ENCODE measurements at places on chromosomes 1 and 21.

GRCh38 chr1:9558271-9558945 lies 19.1 kb downstream of the SLC25A33 start:
- DNase-seq: no peak

DNA sequence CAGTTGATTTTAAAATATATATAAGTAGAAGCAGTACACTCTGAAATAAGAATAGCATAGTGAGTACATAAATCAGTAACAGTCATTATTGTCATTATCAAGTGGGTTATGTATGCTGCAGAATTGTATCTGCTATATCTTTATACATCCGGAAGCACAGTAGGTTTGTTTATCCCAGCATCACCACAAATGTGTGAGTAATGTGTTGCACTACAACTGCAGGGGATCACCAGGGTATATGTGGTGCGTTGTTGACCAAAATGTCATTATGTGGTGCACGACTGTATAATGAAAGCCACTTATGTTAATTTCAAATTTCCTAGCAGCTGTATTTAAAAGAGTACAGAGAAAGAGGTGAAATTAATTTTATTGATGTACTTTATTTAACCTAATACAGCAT lies 87.7 kb upstream of the GADD45A start:
- DNase-seq: no peak

DNA sequence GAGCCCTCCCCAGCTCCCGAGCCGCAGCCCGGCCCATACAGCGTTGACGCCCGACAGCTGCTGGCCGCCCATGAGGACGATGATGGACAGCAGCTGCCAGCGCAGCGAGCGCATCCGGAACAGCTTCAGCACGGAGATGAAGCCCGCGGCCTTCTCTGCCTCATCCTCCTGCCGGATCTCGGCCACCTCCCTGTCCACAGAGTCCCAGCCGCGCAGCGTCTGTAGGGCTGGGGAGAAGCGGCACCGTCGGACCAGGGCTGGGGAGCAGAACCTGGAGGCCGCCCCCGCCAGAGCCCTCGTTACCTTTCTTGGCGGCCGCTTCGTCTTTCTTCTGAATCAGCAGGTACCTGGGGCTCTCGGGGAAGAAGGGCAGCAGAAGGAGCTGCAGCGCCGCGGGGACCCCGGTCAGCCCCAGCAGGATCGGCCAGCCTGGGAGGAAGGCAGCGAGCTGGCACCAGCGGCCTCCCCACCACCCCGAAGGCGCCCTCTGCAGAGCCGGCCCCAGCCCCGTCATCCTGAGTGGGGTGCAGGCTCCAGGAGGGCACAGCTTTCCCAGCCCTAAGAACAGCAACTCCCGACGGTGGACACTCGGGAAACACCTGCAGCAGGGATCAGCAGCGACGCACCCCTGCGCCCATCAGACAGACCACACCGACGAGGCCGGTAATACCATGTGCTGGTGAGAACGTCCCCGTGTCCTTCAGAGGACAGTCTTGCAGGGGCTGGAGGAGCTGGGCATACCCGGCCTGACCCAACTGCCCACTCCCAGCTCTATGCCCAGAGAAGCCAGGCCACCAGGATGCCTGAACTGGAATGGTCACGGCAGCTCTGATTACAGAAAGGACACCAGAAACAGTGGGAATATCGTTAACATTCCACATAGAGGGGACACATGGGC lies 13.8 kb upstream of the SLC2A7 start:
- DNase-seq: no peak

DNA sequence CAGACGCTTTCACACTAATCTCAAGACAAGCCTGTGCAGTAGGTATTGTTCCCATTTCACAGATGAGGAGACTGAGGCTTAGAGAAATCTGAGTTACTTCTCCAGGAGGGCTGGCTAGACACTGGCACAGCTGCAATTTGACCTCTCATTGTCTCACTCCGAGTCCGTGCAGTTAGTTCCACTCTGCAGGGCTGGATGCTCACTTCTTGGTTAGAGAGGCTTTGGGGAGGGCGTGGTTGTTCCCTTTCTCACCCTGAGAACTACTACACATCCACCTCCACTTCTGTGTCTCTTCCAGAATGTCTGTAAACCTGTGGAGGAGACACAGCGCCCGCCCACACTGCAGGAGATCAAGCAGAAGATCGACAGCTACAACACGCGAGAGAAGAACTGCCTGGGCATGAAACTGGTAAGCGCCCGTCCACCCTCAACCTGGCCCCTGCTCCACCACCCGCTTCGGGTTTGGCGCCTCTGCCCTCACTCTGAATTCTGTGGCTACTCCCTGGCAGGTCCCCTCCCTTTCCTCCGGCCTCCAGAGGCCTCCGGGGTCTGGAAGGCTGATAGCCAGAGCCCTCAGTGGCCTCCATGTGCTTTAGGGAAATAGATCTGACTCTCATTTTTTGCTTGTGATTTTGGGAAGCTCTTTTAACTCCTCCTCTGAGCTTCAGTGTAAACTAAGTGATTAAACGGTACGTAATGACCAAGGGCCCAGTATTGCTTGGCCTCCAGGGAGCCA lies 29.1 kb downstream of the EIF2D start:
- DNase-seq: no peak

GRCh38 chr1:48526008-48526710 lies 54.2 kb upstream of the SPATA6 start:
- no peak for DNase-seq

Data from foreskin keratinocyte (primary cell).